Testis (tissue), 5 donors: ENCODE measurements at places on chromosomes 1 and 21.

DNA sequence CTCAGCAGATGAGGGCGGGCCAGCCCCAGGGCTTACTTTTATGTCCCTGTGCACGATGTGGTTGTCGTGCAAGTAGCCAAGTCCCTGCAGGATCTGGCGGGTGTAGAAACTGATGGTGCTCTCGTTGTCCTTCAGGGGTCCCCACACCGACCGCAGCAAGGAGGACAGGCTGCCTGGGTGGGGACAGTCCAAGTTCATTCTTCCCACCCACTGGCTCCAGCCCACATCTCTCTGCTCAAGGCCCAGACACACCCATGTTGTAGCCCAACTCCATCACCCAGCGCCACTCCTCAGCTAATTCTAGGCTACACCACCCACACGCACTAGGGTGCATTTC is 7.0 kb downstream of the MAP3K6 start:
- no peak overlapping the region for H3K4me3 ChIP-seq
- H3K36me3 ChIP-seq = no peaks in the 10 kb centered on the region
- H3K27me3 ChIP-seq = no peaks in the 10 kb centered on the region
- H3K4me1 ChIP-seq = peaks cover 3% of the 10 kb centered on the region
- no peak for DNase-seq

DNA sequence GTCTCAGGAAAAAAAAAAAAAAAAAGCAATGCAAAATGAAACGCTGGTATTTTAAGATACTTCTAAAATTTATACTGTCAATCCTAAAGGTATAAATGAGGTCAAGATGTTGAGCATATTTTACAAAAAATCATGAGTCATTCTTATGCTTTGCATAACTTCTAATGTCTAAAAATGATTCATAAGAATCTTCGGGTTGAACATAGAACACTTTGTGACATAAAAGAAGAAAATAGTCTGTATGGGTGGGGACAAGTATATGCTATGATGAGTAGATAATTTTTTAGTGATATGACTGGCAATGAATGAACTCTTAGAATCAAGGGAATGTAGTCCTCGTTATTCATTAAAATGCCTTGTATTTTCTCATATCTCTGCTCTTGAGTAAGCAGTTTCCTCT is 416.9 kb upstream of the USP24 start:
- H3K4me3 ChIP-seq = no peak overlapping the region
- H3K27ac ChIP-seq = no peak overlapping the region
- no peaks in the 10 kb centered on the region for H3K36me3 ChIP-seq
- no peak for DNase-seq

- peaks cover 62% of the 10 kb centered on the region for H3K4me1 ChIP-seq
- no peaks in the 10 kb centered on the region for H3K27me3 ChIP-seq
- H3K4me3 ChIP-seq = no peak overlapping the region
- no peak for DNase-seq
- no peak overlapping the region for H3K27ac ChIP-seq
- no peaks in the 10 kb centered on the region for H3K36me3 ChIP-seq
Measured at GRCh38 chr1:109309347-109309746, 2.5 kb upstream of the MYBPHL start.

GRCh38 chr1:114232691-114233090 is 79.0 kb upstream of the SYT6 start:
- no peak overlapping the region for H3K27ac ChIP-seq
- DNase-seq = no peak
- no peaks in the 10 kb centered on the region for H3K27me3 ChIP-seq
- H3K36me3 ChIP-seq = no peaks in the 10 kb centered on the region
- no peaks in the 10 kb centered on the region for H3K4me1 ChIP-seq
- H3K4me3 ChIP-seq = no peak overlapping the region

DNA sequence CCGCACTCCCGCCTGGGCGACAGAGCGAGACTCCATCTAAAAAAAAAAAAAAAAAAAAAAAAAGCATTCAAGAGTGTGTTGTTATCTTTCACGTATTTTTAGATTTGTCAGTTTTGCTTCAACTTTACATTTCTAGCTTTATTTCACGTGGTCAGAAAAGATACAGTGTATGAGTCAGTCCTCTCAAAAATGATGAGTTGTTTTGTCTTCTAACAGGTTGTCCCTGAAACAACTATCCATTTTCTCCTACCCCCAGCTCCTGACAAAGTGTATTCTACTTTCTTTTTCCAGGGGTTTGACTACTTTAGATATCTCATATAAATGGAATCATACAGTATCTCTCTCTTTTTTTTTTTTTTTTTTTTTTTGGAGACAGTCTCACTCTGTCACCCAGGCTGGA is 5.5 kb upstream of the ZNF695 start:
- H3K36me3 ChIP-seq = no peaks in the 10 kb centered on the region
